Glutamatergic neuron (in vitro differentiated cells): ENCODE measurements at places on chromosomes 2 and 18. TPM values are rescaled to one million over a fixed set of nuclear protein-coding genes. Genes with fewer than 3 reads are reported as not detected.

The TRIP12 gene
- total RNA-seq, result 192 TPM

The MFSD6 gene
- total RNA-seq, result 31.0 TPM

DNA sequence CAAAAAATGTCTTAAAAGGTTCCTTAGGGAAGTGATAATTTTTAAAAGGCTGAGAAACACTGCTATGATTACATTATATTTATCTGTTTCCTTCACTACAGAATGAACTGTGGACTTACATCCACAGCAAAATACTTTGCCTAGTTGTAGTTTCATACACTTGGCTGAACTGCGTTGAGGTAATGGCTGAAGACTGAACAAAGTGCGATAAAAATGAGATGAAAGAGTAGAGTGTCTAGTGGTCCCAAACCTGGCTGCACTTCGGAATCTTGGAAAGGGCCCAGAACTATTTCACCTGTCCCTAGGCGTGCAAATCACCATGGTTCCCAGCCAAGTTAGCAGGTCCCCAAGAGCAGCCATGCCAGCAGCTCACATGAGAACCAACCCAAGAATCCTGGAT lies 18.2 kb upstream of the IHH start:
- no peaks in the 10 kb centered on the region for H3K4me1 ChIP-seq
- no peak for DNase-seq
- H3K4me3 ChIP-seq, result no peak overlapping the region
- no peaks in the 10 kb centered on the region for H3K36me3 ChIP-seq
- no peak overlapping the region for H3K27ac ChIP-seq

- H3K4me3 ChIP-seq, result no peak overlapping the region
- no peak for DNase-seq
- no peaks in the 10 kb centered on the region for H3K36me3 ChIP-seq
- no peak overlapping the region for H3K27ac ChIP-seq
Measured at GRCh38 chr2:101327863-101328394, 19.4 kb upstream of the RNF149 start.

The AQP12A gene
- total RNA-seq, result not detected

The ALLC gene
- not detected for total RNA-seq

DNA sequence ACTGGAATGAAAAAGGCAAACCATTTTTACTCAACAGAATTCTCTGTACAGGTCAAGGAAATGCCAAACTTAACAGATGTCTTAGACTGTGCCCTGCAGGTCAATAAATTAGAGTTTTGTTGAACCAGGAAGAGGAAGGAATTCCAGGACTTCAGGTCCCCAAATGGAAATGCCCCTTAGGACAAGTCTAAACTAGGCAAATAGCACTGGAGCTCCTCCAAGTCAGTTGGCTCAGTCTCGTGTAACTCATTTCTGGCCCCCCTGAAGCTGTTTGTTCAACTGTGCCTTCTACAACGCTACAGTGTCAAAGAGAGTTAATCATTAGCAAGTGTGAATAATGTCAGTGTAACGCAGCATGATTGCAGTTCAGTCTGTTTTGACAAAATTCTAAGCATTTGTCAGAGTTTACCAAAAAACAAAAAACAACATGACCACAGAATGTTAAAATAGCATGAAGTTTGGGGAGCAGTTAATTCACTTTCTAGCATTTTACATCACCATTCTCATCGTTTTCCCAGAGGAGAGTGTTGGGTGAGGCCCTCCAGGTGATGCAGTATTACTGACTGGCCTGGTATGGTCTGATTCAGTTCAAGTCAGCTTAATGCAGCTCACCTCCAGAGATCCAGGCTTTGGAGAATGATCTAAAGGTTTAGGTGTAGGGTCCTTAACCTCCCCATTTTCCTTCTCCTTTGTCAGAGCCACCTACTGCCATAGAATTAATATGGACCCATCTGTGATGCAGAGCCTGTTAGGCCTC lies 108.1 kb downstream of the AQP4 start:
- no peak overlapping the region for H3K27ac ChIP-seq
- DNase-seq, result no peak
- no peaks in the 10 kb centered on the region for H3K4me1 ChIP-seq
- no peak overlapping the region for H3K4me3 ChIP-seq
- peaks cover 5% of the 10 kb centered on the region for H3K27me3 ChIP-seq
- peaks cover 3% of the 10 kb centered on the region for H3K36me3 ChIP-seq

DNA sequence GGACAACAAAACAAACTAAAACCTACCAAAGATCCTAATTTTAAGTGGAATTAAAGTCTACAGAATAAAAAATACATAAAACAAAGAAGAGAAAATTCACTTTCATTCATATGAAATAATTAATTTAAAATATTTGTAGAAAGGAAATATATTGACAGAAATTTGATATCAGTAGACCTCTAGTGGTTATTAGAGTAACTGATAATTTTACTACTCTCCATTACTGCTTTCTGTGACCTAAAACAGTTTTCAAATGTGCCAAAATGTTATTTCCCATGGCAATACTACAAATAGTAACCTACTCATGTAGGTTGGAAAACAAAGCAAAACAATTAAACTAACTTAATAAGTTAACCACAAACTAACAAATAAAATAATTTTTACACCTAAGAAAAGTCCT lies 147.1 kb downstream of the NOL4 start:
- no peaks in the 10 kb centered on the region for H3K36me3 ChIP-seq
- H3K27ac ChIP-seq, result no peak overlapping the region
- no peaks in the 10 kb centered on the region for H3K4me1 ChIP-seq

GRCh38 chr18:45774065-45774521 lies 50.1 kb downstream of the SLC14A1 start:
- peaks cover 4% of the 10 kb centered on the region for H3K27me3 ChIP-seq
- no peak for DNase-seq
- no peaks in the 10 kb centered on the region for H3K36me3 ChIP-seq
- H3K27ac ChIP-seq, result no peak overlapping the region
